NCI-H446 (cell line): ENCODE measurements at places on chromosomes 12 and 14.

DNA sequence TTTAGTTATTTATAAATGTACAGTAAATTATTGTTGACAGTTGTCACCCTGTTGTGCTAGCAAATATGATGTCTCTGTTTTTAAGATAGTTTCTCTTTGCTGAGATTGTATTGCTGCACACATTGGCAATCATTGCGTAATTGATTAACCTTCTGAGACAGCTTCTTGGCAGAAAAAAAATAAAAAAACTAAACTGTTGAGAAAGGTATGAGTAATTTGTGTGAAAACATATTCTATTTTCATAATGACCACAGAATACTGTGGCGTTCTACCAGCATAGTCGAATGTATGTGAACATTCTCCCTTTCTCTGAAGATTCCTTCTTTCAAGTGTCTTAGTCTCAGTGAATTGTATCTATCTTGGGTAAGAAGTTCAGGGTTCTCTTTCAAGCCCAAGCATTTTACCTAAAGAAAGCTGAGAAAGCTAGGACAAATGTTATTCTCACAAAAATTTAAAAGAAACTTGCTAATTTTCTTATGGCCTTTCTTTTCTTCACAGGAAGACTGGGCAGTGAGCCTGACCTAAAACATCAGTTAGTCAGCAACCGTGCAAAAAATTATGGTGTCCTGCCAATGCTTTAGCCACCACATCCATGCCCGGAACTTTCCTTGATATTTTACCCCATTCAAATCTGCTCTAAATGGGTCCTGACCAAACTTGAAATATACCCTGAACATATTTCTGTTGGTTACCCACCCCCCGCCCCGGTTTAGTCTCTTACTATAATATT is 69.0 kb upstream of the REP15 start:
- no peak for DNase-seq

DNA sequence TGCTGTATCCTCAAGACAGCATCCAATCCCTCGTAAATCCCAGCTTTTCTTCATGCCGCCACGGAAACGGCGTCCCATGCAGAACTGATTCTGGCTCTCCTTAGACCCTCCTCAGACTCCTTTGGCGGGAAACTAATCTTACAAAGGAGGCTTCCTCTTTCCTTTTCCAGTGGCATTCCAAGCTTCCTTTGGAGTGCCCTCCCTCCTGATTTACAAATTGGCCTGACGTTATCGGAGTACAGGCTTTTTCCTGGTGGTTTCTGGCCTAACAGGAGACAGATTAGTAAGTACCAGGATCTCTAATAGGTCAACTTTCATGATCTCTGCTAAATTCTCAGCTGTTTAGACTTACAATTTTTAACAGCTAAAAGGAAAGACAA is 1.3 kb upstream of the ZDHHC17 start:
- DNase-seq = no peak

GRCh38 chr12:111361717-111362576 is 6.9 kb downstream of the PHETA1 start:
- no peak for DNase-seq

DNA sequence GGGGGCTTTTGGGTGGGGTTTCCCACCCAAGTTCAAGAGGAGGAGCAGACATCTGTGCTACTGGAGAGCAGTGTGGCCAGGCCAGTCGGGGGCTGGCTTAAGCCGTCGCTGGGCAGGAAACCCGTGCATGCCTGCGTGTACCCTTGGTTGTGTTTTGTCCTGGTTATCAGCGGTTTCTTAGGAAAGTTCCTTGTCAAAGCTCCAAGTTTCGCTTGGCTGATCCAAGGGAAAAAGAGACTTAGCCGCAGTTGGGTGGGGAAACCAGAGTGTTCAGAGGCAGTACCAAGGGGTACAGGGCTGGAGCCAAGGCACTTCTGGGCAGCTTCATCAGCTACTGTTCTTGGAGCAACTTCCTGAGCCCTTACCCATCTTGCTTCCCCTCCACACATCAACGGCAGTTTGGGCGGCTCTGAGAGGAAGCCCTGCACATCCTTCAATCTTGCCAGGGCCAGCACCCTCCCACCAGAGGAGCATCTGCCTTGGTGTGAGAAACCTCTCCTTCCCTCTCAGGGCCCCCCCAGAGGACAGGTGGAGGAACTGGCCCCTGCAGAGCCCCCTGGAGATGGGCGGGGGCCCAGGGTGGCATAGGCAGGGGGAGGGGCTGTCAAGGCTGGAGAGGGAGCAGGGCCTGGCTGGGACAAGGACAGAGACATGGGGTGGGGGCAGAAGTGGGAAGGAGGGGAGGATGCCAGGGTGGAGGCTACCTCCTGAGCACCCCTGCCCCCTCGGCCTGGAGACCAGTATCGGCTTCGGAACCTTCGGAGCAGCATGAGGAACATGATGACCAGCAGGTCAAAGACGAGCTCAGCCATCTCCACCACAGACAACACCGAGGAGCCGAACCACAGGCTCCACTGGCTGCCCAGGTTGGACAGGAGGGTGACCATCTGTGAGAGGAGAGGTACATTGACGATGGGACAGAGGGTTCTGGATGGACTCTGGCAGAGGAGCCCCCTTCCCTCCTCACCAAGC is 5.8 kb upstream of the TNFRSF1A start:
- no peak for DNase-seq

GRCh38 chr12:4975574-4975973 is 65.9 kb downstream of the KCNA1 start:
- peak; percentile 94 for DNase-seq

DNA sequence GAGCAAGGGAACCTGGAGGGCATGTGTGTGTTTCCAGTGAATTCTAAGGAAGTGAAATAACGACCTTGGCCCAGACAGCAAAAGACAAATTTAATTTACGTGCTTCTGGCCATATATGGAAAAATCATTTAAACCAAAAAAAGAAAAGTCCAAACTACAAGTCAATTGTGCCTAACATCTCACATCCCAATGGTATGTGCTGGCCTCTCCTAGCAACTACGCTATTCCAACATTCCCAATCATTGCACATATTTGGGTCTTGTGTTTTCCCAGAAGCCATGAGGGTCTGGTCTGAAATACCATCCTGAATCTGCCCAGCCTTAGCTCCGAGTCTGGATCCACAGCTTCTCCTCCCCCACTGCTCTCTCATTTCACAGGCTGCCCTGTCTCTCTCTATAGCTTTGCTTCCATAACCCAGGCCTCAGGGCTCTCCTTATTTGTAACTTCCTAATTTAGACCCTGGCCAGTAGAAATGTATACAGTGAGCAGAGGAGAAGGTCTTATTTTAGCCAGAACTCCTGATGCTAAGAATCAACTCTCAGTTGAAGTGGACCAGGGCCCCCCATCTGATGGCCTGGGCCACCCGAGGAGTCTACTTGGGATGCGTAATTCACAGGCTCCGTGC is 224.6 kb downstream of the ANO2 start:
- no peak for DNase-seq

- DNase-seq = no peak
These were observed 16.4 kb downstream of the ZNF410 start for GRCh38 chr14:73903028-73903427.

DNA sequence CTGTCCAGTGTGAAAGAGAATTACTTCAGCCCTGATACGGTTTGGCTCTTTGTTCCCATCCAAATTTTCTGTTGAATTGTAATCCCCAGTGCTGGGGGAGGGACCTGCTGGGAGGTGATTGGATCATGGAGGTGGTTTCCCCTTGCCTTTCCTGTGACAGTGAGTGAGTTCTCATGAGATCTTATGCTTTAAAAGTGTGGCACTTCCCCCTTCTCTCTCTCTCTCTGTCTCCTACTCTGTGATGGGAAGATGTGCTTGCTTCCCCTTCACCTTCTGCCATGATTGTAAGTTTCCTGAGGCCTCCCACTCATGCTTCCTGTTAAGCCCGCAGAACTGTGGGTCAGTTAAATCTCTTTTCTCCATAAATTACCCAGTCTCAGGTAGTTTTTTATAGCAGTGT is 5.5 kb upstream of the SLC15A5 start:
- DNase-seq = no peak

GRCh38 chr12:6553051-6553868 is 2.6 kb downstream of the IFFO1 start:
- peak; percentile 52 for DNase-seq

GRCh38 chr12:57753756-57754337 is 1.1 kb upstream of the MARCHF9 start:
- no peak for DNase-seq

GRCh38 chr14:96064866-96065265 is 25.7 kb downstream of the C14orf132 start:
- no peak for DNase-seq

DNA sequence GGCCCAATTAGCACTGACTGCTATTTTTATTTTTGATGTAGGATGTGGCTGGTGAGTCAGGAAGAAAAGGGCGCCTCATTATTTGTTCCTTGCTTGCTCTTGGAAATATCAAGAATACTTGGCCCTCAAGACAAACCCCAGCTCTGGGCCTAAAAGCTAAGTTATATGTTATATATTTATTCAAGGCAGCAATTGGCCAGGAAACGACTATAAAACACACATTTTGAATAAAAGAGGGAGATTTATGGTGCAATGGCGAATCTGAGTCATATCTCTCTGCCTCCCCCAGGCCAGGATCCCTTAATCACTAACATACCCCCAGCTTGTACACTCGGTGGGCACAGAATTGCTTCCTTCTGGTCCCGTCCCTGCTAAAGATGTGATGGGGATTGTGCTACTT is 63.3 kb downstream of the TBX5 start:
- no peak for DNase-seq

DNA sequence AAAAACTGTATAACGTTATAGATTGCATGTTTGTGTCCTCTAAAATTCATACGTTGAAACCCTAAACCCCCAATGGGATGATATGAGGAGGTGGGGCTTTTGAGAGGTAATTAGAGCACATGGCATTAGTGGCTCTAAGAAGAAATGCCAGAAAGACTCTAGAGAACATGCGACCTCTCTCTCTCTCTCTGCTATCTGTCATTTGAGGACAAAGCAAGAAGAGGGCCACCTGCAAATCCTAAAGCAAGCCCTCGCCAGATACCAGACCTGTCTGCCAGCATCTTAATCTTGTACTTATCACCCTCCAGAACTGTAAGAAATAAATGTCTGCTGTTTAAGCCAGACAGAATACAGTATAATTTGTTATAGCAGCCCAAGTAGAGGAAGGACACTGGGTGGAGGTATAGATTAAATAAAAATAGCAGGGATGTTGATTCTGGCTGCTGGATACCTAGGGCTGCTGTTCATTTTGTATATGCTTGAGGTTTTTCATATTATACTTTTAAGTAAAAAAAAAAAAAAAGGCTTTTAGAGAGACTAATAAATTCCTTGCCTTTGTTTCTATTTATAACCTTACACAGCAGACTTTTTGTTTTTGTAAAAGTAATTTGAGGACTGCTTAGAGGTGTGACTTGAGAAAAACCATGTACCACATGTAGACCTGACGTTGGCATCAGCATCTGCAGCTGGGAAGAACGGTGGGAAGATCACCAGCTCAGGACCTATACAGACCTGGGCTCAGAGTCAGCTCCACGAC is 26.9 kb downstream of the MOK start:
- no peak for DNase-seq

- no peak for DNase-seq
These were observed 109.4 kb upstream of the ATF7IP start for GRCh38 chr12:14256121-14256520.

GRCh38 chr12:49400304-49400703 is 33.0 kb downstream of the SPATS2 start:
- DNase-seq = no peak

DNA sequence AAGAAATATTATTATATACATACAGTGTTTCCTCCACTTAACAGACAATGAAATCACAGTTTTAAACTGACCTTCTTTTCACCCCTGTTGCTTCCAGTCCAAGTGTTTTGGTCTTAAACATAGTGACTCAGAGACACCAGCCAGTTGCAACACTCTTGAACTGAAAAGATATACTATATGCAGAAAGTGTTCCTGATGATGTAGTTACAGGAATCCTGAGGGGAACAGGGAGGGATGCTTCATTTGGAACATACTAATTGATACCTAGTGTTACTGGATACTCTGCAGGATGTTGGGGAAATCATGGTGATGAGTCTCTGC is 420.8 kb downstream of the CCDC91 start:
- no peak for DNase-seq

- peak; percentile 59 for DNase-seq
These were observed 187.2 kb downstream of the KCNA5 start for GRCh38 chr12:5230861-5231260.
